ENCODE measurements at places on chromosomes 2 and 18.

GRCh38 chr2:3186766-3187165, 190.9 kb downstream of the EIPR1 start:
- DNase-seq = no peak

DNA sequence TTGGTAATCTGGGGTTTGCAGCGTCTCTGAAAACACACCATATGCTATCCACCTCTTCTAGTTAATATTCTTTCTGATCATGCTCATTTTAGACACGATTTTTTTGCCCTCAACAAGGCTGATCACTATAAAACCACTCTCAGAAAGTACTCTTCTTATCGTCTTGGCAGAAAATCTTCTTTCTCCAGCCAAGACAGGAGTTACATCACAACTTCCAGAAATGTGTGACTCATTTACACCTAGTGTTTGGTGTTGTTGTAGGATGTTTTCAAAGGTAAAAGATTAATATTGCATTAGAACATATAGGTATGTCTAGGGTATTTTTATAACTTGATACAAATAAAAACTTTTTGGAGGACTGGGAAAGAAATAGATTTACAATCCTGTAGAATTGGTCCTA, 138.5 kb upstream of the NETO1 start:
- DNase-seq = no peak

DNA sequence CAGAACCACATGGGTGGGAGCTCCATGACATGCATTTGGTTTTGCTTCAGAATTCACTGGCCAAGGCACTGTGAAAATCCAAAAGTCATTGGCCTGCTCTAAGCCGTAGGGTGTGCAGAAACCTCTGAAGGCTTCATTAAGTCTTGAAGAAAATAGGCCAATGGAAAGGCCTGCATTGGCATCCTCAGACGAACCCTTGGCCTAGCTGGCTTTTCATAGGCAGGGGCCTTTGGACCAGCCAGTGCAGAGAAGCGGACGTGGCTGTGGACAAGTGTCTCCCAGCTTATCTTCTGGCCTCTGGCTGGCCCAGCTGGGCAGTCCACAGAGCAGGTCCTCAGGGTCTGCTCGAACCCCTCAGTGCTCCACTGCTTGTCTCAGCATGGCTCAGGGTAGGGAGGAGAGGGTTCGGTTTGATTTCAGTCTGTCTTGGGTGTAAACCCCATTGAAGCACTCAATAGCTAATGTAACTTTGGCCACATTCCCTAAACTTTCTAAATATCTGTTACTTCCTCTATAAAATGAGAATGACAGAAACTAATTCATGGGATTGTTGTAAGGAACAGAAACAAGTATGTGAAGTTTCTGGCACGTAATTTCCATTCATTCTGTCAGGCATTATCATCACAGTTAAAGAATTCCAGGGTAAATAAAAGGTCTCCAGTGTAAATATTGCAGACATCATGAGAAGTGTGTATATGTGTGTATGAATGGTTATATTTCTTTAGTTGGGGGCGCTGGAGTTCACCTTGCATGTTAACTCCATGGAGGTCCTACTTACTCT, 125.5 kb downstream of the TFCP2L1 start:
- no peak for DNase-seq

DNA sequence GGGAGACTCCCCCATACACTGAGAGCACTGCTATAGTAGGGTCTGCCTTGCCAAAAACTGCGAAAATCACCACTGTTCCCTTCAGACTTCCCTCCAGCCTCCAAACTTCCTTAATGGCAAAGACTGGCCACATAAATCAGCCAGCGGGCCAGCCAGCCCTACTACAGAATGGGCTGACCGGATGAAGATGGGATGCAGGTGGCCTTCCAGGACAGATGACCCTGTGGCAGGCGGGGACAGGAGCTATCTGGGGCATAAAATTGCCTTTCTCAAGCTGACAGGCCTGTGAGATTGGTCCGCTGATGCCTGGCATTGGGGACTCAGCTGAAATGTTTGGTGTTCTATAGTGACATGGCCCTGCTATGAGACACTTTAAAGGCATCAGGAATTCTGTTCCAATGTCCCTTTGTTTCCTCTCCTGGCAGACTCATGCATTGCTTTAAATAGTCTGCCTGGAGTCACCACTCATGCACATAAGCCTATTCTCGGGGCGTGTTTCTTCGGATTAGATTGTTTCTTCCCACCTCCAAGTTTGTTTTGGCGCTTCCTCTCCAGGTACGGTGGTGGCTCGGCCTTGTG, 135.9 kb downstream of the ALPK2 start:
- DNase-seq = no peak

DNA sequence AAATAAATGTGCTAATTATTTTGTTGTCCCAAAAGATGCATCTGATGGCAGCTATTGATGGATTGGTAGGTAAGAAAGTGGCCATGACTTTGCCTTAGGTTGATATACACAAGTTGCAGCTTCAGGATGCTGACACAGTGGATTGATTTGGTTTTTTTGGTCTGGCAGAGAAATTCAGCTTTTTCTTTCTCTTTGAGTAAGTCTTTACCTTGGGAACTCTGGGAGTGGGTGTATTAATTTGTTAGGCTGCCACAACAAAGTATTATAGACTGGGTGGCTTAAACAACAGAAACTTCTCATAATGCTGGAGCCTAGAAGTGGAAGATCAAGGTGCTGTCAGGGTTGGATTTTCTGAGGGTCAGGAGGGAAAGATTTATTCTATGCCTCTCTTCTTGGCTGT, 19.8 kb upstream of the ICOS start:
- no peak for DNase-seq

- no peak for DNase-seq
Measured at GRCh38 chr2:196263181-196263747, 91.9 kb upstream of the STK17B start.

DNA sequence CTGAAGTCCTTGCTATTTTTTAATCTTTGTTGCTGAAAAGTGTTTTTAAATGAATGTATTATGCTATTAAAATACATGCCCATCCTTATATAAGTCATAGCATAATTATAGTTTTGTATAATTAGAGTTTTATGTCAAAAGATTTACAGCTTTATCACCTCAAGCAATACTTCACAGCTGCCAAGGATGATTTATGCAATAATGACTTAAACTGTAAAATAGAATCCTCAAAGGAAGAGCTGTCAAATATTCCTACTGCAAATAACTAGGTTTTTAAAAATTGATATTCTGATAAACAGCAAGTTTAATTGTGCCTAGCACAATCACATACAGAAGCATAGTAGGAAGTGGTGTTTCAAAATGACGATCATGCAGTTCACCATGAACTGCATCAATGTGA, 5.2 kb downstream of the KCNH7 start:
- DNase-seq = no peak
